ENCODE measurements at places on chromosomes 3 and 15. TPM values are rescaled to one million over a fixed set of nuclear protein-coding genes. Genes with fewer than 3 reads are reported as not detected.
A peak's percentile ranks its signal among the peaks of the same experiment; 100 is the strongest.

Gene C3orf20
- not detected for total RNA-seq

Gene STRIT1
- not detected for total RNA-seq

DNA sequence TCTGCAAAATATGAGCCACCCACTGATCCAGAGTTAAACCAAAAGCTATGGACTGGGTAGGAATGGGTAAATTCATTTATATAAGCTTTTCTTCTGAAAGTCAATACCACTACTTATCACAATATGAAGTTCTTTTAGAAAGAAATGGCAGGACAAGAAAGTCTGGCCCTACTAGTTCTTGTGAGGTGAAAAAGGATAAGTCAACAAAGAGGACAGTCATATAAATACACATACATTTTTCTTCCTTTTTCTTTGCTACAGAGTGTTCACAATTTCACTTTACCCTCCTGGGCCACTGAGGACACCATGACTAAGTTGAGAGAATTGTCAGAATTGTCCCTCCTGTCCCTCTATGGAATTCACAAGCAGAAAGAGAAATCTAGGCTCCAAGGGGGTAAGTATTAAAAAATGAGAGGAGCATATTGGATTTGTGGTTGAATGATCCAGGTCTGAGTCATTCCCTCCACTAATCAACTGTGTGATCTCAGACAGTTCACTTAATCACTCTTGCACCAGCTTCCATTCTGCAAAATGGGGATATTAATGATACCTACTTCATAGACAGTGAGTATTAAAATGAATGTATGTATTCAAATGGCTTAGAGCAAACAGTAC is 27.6 kb downstream of the ACP3 start:
- no peaks in the 10 kb centered on the region for H3K27me3 ChIP-seq
- H3K27ac ChIP-seq: no peak overlapping the region
- no peaks in the 10 kb centered on the region for H3K4me1 ChIP-seq
- H3K36me3 ChIP-seq: no peaks in the 10 kb centered on the region
- no peak overlapping the region for H3K4me3 ChIP-seq
- no peak for DNase-seq

DNA sequence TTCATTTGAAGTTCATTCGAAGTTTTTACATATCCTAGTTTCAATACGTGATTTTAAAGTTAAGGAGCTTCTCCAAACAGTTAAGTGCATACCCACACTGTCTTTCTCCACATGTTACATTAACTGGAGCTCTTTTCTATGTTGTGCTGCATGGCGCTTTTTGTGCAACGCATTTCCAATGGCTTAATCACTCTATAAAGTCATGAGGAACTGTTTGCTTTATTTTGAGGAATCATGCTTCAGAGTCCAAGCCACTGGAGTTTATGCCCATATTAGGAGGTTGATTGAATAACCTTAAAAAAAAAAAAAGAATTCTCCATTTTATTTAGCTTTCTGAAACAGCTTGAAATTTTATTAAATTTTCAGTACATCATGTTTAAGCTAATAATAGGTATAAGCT is 109.4 kb upstream of the MBNL1 start:
- no peak overlapping the region for H3K4me3 ChIP-seq
- H3K27ac ChIP-seq: no peak overlapping the region
- H3K27me3 ChIP-seq: peaks cover 2% of the 10 kb centered on the region
- H3K4me1 ChIP-seq: no peaks in the 10 kb centered on the region
- H3K36me3 ChIP-seq: no peaks in the 10 kb centered on the region

GRCh38 chr3:37050282-37050681 is 57.0 kb downstream of the MLH1 start:
- H3K27ac ChIP-seq: no peak overlapping the region
- no peak for DNase-seq
- no peak overlapping the region for H3K4me3 ChIP-seq
- no peaks in the 10 kb centered on the region for H3K36me3 ChIP-seq
- no peaks in the 10 kb centered on the region for H3K27me3 ChIP-seq
- H3K4me1 ChIP-seq: peaks cover 6% of the 10 kb centered on the region

DNA sequence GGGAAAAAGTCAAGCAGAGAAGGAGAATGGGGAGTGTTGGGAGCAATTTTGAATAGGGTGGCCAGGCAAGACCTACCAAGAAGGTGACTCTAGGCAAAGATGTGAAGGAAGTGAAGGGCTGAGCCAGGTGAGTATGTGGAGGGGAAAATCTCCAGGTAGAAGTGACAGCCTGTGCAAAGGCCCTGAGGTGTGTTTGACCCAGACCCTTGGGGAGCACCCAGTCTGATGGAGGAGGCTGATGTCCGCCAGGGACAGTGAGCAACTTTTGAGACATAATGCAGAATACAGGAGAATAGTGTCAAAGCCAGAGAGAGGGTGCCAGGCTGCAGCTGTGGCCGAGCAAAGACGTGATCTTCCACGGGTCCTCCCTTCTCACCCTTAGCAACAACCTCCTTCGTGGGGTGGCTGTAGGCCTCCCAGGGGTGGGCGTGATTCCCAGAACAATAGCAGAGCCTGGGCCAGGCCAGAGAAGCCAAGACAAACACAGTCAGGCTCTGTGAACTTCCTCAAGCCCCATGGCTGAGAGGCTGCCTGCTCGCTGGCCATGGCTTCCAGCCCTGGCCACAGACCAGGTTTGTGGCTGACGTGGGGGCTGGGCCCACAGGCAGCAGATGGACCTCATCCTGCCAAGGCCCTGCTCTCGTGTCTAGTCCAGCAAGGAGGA is 58.1 kb downstream of the SLC6A6 start:
- H3K36me3 ChIP-seq: no peaks in the 10 kb centered on the region
- H3K27ac ChIP-seq: peak overlapping the region; percentile 68
- H3K4me3 ChIP-seq: no peak overlapping the region
- peak; percentile 92 for DNase-seq

GRCh38 chr3:2244137-2244536 is 145.5 kb downstream of the CNTN4 start:
- H3K27me3 ChIP-seq: no peaks in the 10 kb centered on the region
- H3K27ac ChIP-seq: no peak overlapping the region
- no peaks in the 10 kb centered on the region for H3K36me3 ChIP-seq
- no peak overlapping the region for H3K4me3 ChIP-seq
- no peak for DNase-seq
- no peaks in the 10 kb centered on the region for H3K4me1 ChIP-seq

- H3K27ac ChIP-seq: no peak overlapping the region
- H3K36me3 ChIP-seq: no peaks in the 10 kb centered on the region
- H3K4me1 ChIP-seq: no peaks in the 10 kb centered on the region
- DNase-seq: no peak
- H3K4me3 ChIP-seq: no peak overlapping the region
- no peaks in the 10 kb centered on the region for H3K27me3 ChIP-seq
Observed at GRCh38 chr3:165768680-165769079, 68.5 kb downstream of the BCHE start.

Gene CCK
- not detected for total RNA-seq

DNA sequence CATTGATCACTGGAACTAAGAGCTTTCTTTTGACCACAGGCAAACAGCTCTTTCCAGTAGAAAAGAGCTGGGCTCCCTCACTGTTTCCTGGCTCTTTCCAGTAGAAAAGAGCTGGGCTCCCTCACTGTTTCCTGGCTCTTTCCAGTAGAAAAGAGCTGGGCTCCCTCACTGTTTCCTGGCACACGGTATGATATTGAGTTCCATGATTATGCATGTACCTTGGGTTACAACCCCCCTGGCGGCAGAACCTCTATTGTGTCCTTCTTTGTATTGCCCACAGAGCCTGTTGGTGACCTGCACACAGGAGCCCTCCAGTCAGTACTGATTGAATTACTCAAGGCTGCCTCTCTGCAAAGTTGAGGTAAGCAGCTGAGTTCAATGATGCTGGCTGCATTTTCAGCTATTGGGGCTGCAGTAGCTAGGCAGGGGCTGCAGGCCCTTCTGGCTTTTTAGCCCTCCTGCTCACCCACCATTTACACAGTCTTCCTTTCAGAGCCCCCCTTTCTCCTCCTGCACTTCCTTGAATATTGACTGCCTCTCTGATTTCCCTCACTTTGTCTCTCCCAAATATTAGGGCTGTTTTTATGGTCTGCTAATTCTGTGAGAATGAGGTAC is 10.2 kb downstream of the ACKR2 start:
- H3K36me3 ChIP-seq: no peaks in the 10 kb centered on the region
- no peak overlapping the region for H3K27ac ChIP-seq
- H3K27me3 ChIP-seq: no peaks in the 10 kb centered on the region
- no peaks in the 10 kb centered on the region for H3K4me1 ChIP-seq

GRCh38 chr15:92647467-92648163 is 8.0 kb downstream of the FAM174B start:
- no peaks in the 10 kb centered on the region for H3K36me3 ChIP-seq
- no peaks in the 10 kb centered on the region for H3K27me3 ChIP-seq
- no peak for DNase-seq
- H3K4me3 ChIP-seq: no peak overlapping the region
- H3K4me1 ChIP-seq: no peaks in the 10 kb centered on the region

Gene TMEM158
- total RNA-seq: 5.7 TPM

Gene BNC1
- 31.6 TPM for total RNA-seq

Gene SCN11A
- 0.34 TPM for total RNA-seq

DNA sequence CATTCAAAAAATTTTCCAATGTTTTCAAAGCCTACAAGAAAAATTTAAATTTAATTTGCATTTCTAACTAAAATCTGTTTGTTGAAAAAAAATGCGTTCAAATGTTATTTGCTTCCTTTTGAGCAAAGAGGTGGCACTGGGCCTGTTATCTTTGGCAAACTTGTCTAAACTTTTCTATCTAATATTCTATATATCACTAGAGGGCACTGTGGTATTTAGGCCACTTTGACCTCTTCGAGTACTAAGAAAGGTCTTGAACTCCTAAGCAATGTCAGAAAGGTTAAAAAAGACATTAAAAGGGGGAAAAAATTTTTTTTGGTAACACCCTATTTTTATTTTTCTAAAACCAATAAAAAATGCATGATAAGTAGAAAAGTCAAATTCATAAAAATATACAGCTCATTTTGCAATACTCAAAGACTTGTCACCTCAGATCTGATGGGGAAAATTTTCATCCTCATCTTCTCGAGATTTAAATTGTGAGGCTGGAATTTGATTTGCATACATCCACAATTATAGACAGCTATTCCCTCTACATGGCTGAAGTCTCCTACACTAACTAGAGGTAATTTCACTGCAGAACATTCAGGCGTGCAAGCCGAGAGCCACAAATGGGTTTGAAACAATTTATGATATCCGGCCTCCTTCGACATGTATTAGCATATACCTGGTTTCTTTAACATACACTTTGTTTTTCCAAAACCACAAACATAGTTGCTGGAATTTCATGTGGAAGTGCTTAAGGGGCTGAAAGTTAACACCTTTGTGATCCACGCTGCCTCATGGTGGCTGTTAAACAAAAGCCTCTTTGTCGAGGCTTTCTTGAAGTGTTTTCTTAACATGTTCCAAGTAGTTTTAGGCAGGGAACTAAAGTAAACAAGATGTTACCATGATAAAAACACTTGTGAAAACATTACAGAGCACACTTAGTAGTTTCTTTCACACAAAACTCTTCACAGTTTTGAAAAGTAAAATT is 576.4 kb downstream of the FOXP1 start:
- H3K4me3 ChIP-seq: no peak overlapping the region
- DNase-seq: no peak
- no peaks in the 10 kb centered on the region for H3K27me3 ChIP-seq
- H3K4me1 ChIP-seq: peaks cover 5% of the 10 kb centered on the region
- H3K27ac ChIP-seq: no peak overlapping the region

GRCh38 chr3:17070161-17070959 is 185.6 kb downstream of the PLCL2 start:
- H3K4me3 ChIP-seq: no peak overlapping the region
- peak; percentile 25 for DNase-seq
- no peaks in the 10 kb centered on the region for H3K36me3 ChIP-seq
- H3K4me1 ChIP-seq: peaks cover 3% of the 10 kb centered on the region
- H3K27ac ChIP-seq: no peak overlapping the region

DNA sequence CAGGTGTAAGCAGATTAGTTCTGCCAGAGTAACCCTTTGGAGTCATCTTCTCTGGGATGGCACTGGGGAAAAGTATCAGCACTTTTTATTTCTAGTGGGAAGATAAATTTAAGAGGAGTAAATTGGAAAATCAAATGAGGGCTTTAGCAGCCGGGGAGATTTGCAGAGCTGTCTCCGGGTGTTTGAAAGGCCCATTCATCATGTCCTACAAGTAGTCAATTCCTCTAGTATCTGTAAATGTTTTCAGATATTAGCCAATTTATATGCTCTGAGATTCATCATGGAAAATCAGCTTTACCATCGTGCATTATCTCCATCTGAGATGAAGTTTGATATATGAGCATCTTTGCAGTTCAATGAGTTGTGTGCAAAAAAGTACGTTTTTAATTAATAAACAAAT is 93.6 kb downstream of the CDIN1 start:
- H3K27me3 ChIP-seq: no peaks in the 10 kb centered on the region
- no peak overlapping the region for H3K4me3 ChIP-seq
- no peaks in the 10 kb centered on the region for H3K36me3 ChIP-seq

DNA sequence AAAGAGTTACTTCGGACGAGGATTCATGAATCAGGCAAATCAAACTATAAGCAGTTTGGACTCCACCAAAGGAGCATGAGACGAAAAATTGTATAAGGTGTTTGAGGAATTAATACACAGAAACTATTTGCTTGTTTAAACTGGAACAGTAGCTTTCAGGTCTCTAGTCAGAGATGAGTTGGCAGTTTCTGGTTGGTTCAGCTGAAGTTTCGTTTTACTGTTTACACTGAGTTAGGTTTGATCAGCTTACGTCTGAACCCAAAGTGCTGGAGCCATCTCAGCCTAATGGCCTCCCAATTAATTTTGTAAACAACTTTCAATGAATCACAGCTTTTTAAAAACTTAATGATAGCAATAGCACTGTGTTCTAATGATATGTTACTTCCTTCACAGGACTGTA is 703.7 kb downstream of the NLGN1 start:
- no peaks in the 10 kb centered on the region for H3K4me1 ChIP-seq
- no peak overlapping the region for H3K4me3 ChIP-seq
- no peaks in the 10 kb centered on the region for H3K36me3 ChIP-seq

Gene TM4SF18
- total RNA-seq: 4.3 TPM

Gene QTRT2
- 13.0 TPM for total RNA-seq

DNA sequence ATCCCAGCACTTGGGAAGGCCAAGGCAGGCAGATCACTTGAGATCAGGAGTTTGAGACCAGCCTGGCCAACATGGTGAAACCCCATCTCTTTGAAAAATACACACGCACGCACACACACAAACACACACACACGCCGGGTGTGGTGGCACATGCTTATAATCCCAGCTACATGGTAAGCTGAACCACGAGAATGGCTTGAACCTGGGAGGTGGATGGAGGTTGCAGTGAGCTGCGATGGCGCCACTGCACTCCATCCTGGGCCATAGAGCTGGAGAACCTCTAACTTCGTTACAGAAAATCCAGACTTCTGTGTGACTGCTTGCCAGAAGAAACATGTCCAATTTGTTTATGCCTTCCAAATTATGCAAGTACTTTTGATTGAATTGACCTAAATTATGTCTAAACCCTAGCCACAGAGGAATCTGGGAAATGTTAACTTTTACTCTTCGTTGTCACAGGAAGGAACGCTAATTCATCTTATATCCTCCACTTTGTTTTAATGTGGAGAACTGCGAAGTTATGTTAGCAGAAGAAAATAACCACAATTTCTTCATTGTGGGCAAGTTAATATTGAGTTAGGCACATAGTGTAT is 21.7 kb downstream of the TRIM59 start:
- H3K4me1 ChIP-seq: no peaks in the 10 kb centered on the region
- H3K36me3 ChIP-seq: no peaks in the 10 kb centered on the region
- no peak overlapping the region for H3K4me3 ChIP-seq
